ENCODE measurements at places on chromosomes 2 and 18. TPM values are rescaled to one million over a fixed set of nuclear protein-coding genes. Genes with fewer than 3 reads are reported as not detected.

- no peak for DNase-seq
Observed at GRCh38 chr18:66317243-66318090, 286.4 kb downstream of the CDH19 start.

DNA sequence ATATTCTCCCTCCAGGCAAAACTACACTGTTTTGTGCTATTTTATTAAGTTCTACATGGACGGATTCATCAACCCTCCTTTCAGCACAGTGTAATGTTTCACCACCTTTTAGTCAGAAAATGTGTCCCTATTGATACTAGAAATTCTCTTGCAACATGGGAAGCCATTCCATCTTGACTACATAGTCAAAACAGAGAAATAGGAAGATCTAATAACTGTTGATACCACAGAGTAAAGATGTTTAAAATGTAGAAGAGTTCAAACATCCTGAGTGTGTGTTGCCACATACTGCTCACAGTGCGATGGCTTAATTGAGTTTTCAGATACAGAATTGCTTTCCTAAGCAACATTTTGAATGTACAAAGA is 492.2 kb upstream of the RAB12 start:
- DNase-seq = no peak

- DNase-seq = no peak
Observed at GRCh38 chr2:12700989-12701388, 15.7 kb upstream of the TRIB2 start.

- peak; percentile 68 for DNase-seq
Observed at GRCh38 chr18:26655525-26656430, 107.4 kb upstream of the KCTD1 start.

DNA sequence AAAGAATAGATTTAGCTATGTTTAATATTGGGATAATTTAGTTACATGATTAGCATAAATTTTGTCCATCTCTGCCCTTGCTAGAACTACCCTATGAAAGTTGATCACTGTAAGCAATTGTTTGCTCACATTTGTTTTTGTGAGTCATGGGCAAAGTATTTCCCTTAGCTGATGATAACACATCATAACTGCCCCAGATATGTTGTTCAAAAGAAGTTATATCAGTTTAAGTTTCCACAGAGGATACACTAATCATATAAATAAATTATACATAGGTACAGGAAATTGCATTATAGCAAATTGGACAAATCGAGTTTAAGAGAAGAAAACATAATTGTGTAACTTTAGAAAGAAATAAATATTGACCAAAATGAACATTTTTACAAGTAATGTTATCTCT is 223.2 kb upstream of the PIK3C3 start:
- DNase-seq = no peak

DNA sequence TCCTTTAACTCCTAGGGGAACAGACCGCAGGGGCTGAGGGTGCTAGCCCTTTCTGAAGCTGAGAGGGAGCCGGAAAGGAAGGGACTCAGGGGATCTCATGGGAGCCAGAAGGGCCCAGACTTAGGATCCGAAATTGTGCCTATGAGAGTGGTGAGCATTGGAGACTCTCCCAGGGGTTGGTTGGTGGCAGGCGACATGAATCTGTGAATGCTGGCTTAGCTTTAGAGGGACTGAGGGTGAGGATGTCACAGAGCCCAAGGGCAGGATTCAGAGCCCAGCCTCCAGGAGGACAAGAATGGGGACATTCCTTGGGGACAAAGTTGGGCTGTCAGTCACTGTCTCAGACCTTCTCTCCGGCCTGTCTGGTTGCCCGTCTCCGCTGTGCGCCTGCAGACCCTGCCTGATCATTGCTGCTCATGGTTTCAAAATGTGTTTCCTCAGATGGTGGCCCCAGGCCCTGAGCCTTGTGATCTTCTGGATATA is 17.5 kb downstream of the GNLY start:
- no peak for DNase-seq

GRCh38 chr2:75634945-75635344 is 11.6 kb upstream of the MRPL19 start:
- DNase-seq = no peak

DNA sequence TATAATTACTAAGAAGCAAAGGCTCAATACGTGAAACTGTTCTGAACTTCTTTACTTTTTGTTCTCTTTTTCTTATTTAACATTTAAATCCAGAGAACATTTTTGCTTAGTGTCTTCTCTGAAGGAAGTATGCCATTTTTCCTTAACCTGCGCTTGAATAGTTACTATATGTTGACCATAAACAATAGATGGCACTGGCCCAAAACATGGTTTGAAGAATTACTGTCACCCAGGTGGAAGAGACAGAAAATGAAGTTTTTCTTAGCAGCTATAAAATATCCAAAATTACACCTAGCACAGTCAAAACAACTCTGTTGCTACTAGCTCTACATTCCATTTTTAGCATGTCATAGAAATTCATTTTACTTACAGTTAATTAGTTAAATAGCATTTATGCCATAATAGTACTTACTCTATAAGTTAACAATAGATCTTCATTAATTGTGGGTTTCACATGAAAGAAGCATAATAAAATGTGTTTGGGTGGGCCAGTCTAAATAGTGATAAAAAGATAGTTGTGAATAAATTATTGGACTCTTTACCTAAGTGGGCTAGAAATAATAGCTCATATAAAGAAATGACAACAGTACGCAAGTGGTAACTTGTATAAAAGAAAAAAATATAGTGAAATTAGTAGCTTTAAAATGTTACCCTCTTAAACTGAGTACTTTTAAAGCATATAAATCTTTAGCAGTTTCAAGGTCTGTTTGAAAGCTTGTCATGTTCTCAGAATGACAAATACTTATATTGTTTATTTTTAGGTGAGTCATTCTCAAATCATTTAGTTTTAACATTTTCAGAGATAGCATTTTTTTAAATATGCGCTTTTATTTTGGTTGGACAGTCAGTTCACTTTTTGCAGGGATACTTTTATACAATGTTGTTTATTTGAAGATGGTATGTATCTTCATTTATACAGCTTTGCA is 3.7 kb downstream of the ETAA1 start:
- no peak for DNase-seq

DNA sequence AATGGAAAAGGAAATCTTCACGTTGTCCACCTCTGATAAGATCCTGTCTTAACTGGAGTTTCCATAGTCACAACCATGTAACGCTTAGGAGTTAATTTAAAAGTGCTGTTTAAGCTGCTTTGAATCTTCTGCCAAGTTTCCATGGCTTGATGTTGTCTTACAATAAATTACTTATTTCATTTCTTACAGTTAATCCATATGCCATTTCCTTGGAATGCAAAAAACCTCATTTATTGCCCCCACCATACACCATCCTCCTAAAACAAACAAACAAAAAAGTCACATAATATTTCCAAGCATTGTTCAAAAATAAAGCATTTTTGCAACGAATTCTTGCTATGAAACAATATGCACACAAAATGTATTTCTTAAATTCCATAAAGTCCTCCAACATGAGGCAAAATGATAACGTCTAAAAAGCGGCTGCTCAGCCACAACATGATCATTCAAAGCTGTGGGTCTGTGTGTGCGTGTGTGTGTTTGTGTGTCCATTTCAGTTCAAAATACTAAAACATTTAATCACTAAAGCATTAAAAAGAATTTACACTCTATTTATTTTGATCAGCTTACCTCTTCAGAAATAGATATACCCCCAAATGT is 46.8 kb upstream of the PXDN start:
- no peak for DNase-seq

- DNase-seq = no peak
Observed at GRCh38 chr18:13888191-13888716, 27.1 kb downstream of the MC2R start.

DNA sequence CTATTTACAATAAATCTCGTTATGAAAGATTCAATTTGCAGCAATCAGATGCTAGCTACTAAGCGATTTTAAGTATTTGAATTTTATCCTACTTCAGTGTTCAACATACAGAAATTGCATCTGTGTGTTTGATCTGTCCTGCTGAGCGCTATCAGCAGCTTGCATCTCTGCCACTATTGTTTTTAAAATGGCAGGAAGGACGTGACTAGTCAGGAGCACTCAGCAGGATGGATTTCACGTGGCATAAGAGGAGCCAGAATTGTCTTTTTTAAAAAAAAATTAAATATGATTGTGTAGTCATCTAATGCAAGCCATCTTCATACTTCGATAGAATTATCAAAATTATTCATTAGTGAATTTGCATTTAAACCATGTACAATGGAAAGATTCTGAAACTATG is 2.8 kb upstream of the KLHL14 start:
- DNase-seq = no peak

GRCh38 chr2:28217042-28217740 is 175.5 kb upstream of the FOSL2 start:
- DNase-seq = no peak

GRCh38 chr2:167987026-167987425 is 260.4 kb downstream of the STK39 start:
- no peak for DNase-seq

DNA sequence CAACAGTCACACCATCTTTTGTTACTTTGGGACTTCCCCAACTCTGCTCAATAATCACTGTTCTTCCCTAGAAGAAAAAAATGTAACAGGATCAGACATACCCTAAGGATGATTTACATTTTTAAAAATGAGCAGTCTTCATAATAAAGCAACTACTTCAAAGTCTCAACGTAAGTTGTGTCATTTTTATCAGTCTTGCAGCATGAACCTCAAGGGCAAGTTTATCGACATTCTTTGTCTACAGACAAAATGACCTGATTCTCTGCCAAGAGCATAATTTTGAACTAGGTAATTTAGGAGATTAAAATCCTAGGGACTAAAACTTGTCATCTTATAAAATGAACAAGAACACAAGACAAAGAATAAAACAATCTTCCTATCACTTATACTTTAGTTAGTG is 2.3 kb downstream of the HSPD1 start:
- DNase-seq = no peak

DNA sequence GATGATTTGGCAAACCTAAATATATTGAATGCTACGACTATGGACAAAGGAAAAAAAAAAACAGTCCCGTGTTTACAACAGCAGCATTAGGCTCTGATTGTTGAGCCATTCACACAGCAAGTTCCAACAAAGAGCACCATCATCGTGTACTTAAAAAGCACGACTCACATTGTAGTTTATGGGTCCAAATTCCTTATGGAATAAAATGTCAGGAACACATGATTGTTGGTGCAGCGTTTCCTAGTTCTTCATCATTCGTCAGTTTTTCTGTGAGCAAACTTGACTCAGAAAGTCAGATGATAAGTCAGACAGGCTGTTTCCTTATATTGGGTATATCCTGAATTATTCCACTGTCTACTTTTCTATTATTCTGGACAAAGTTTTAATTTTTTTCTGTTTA is 10.0 kb upstream of the KIDINS220 start:
- DNase-seq = no peak

DNA sequence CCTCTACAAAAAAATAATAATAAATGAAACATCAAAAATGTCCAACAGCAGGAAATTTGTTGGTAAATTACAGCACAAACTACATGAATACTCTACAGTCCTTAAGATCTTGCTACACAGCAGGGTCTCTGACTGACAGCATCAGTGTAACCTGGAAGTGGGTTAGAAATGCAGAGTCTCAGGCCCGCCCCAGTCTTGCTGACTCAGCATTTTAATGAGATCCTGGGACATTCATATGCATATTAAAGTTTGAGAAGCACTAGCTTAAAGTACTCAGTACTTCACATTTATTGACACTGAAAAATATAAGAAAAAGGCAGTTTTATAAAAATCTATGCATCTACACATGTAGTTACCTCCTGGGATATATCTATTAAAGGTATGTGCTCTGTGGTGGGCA is 21.7 kb downstream of the ST3GAL5 start:
- DNase-seq = no peak

- DNase-seq = no peak
Observed at GRCh38 chr18:65623676-65624075, 127.1 kb upstream of the CDH7 start.

DNA sequence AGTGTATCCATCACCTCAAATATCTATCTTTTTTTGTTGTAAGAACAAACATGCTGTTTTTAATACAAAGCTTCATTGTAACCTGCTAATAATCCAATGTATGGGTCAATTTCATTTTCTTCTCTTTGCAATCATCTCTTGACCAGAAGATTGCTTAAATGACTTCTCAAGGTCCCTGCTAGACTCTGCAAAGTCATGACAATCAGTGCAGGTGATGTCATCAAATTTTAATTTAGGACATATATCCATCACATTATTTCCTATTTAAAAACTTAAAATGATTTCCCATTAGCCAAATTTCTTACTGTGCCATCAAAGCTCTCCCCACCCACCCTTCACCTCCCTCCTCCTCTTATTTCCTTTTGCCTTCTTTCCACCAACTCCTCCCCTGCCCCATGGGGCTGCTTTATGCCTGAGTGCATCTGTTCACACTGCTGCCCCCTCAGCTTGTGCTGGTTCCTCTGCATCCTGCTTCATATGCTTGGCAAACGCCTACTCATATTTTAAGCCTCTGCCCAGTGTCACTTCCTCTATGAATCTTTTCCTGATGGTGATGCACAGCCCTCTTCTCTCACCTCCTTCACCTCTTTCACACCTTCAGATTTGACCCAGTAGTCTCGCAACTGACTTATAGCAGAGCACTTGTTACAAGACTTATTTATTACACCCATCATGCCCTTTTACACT is 20.3 kb downstream of the PLEK start:
- DNase-seq = no peak

DNA sequence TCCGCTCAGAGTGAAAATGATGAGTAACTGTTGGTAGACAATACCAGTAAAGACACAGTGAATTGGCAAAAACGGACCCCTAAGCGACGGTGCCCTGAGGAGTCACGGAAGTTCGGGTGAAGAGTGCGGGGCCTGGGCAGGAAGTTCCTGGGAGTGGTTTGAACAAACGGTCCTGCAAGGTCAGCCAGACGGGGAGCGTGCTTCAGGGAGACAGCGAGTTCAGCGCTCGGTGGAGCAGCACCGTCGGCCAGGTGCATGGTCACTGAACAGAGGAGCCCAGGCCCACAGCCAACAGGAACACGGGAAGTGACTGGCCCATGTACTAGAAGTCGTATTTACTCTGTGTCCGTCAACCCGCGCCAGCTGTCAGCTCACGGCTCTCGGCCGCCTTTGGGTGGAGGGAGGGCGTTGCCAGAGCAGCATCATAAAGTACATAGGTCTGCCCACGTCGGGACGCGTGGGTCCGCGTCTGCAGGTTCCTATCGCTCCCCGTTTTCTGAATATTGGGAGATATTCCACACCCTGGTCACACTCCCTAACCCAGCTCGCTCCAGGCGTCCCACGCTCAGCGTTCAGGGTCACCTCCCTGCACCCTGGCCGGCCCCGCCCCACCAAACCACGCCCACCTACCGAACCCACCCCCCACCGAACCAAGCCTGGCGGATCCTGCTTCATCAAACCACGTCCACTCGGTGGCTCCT is 75.6 kb upstream of the UXS1 start:
- DNase-seq = peak; percentile 48

- DNase-seq = no peak
Observed at GRCh38 chr2:11099122-11100065, 55.9 kb upstream of the SLC66A3 start.

DNA sequence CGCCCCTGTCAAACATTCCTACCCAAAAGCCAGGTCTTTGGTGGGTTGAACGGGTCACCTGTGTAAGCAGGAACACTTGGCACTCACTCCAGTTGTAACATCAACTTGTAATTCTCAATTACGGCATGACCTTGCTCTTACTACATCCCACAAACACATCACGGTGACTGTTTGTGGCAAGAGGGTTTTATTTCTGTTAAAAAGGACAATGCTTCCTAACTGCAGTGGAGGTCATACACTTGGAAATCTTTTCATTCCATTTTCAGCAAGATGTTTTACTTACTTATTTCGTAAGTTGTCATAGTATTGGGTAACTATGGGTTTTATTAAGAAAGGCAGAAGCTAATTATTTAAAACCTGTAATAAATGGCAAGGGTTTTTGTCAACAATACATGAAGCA is 126.1 kb downstream of the ZNF516 start:
- no peak for DNase-seq

Gene FHOD3
- 262 TPM for total RNA-seq

Gene CNDP1
- total RNA-seq = not detected

Gene NEB
- total RNA-seq = 0.72 TPM

Gene ASAP2
- 11.9 TPM for total RNA-seq

Measured in heart left ventricle (tissue), 16 donors.